ENCODE measurements at places on chromosomes 1 and 21.

DNA sequence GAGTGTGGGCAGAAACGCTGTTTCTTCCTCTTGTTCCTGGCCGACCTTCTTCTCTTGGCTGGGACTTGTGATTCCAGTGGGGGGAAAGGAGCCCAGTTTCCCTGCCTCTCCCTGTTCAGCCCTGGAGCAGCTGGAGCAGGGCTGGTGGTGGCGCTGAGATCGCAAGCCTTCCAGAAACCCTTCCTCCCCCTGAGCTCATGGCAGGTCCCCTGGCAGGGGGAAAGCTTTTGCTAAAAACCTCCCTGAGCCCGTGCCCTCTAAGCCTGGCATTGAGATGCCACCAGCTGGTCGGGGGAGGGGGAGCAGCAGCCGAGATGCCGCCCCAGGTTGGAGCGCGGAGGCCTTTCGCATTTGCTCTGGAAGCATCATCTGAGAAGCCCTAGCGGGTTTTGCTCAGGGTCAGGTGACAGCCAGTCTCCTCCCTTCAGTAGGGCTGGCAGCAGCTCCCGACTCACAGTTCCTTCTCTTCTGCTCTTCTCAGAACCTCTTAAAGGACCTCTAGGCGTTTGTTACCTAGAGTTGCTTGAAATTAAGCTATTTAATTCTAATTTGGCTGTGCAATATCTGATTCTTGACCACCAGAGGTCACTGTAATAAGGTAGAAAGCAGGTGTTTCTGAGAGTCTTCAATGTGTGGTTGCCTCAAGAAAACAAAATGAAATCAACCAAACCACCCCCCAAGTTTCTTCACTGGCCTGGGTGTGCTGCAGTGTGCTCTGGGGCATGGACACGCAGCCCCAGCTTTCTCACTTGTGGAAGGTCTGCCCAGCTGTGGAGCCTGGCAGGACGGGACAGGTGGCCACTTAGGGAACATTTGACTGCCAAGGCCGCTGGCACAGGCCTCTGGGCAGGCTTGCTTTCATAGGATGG is 257.3 kb downstream of the CAMTA1 start:
- peak; percentile 36 for DNase-seq

DNA sequence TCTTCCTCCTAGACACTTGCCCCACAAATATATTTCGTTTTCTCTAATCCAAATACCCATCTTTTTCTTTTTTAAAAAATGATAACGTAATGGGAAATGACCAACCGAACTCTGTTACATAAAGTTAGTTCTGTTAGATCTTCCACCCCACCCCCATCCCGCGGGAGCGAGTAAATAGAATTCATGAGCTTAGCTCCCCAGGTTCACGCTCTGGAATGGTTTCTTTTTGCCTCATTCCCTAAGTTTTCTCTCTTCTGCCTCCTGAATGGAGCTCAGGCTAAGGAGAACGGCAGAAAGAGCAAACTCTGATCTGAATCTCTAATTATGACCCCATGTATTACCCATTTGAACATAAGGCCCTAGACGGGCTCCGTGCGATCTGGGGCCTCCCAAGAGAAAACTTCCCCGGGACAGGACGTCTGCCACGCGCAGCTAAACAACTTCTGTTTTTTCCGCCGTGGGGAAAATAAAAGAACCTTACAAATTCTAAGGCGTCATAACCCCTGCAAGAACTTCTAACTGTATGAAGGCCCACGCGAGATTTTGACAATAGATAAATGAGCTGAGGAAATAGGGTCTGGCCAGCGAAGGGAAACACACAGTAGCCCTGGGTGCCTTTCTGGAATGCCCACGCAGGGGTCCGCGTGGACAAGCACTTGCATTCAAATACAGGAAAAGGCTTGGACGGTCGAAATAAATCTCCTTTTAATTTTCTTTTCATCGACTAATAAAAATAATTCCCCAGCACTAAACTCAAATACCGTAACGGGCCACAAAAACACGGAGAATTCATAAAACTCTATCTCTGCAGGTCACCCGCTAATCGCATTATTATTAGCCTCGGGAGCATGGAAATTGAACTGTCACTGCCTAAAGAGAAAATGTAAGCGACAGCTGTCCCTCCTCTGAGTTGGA is 2.2 kb downstream of the TBX15 start:
- DNase-seq, result no peak

- DNase-seq, result no peak
Observed at GRCh38 chr1:65036570-65037051, 70.3 kb upstream of the JAK1 start.

DNA sequence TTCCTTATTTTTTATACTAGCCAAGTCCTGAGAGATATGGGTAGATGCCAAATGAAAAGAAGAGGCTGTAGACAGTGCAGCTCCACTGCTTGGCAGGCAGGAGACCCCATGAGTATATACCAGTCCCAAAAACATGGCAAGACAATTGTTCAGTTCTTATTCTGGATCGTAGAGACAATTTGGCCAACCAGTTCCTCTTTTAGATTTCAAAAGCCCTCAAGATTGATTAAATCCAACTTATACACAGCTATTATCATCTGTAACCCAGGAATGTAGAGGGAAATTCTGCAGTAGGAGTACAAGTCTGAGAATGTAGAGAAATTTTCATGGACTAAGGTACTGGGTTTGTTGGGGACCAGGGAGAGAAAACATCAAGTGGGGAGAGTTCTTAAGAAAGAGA is 50.3 kb downstream of the ATP6V1G3 start:
- DNase-seq, result no peak

DNA sequence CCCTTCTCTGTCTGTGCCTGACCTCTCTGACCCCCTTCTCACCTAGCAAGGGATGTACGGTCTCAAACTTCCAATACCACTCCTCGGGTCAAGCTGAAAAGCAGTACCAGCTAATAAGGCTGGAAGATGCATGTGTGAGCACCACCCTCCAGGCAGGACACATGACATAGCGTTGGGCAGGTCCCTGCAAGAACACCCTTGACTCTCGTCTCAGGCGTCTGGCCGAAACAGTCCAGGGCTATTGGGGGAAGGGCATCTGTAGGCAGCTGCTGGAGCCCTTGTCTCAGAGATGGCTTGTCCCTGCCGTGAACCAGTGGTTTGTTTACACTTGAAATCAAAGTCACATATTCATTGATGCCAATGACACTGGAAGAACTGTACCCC is 56.5 kb downstream of the CD46 start:
- no peak for DNase-seq

GRCh38 chr1:192951691-192952460 is 107.3 kb downstream of the UCHL5 start:
- no peak for DNase-seq

- DNase-seq, result no peak
Observed at GRCh38 chr1:2881556-2881955, 80.1 kb upstream of the TTC34 start.

GRCh38 chr1:181525104-181525721 is 41.9 kb downstream of the CACNA1E start:
- no peak for DNase-seq

DNA sequence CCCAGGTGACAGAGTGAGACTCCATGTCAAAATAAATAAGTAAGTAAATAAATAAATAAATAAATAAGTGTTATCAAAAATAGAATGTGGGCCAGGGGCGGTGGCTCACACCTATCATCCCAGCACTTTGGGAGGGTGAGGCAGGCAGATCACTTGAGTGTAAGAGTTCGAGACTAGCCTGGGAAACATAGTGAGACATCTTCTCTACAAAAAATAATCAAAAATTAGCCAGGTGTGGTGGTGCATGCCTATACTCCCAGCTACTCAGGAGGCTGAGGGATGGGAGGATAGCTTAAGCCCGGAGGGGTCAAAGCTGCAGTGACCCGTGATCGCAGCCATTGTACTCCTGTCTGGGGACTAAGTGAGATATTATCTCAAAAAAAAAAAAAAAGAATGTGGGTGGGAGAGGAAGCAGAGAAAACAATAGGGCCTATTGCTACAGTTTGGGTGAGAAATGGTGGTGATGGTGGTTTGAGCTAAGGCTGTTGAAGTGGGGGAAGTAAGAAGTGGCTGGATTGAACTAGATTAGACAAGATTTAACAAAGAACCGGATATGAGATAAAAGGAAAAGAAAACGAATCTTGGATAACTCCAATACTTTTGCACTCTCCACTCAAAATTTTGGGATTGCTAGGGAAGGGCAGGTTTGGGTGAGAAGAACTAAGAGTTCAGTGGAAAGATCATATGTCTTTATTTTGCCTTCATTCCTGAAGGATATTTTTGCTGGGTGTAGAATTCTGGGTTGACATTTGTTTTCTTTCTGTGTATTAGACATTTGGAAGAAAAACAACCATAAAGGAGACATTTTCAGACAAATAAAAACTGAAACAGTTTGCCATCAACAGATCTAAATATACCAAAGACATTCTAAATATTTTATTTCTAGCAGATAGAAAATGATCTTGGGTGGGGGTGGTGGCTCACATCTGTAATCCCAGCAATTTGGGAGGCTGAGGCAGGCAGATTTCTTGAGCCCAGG is 57.1 kb upstream of the SPOCD1 start:
- DNase-seq, result no peak

GRCh38 chr1:234276151-234276788 is 97.0 kb upstream of the COA6 start:
- no peak for DNase-seq

GRCh38 chr1:204443871-204444581 is 32.4 kb upstream of the PPP1R15B start:
- no peak for DNase-seq

- DNase-seq, result no peak
Observed at GRCh38 chr21:43864962-43865539, at the start of gene AGPAT3. Gene AGPAT3, plus strand, starts transcription at chr21:43865223. Its CDS starts 94,459 bp downstream, at chr21:43959682.

GRCh38 chr1:64047549-64047996 is 155.8 kb upstream of the UBE2U start:
- no peak for DNase-seq

GRCh38 chr21:15003463-15004135 is 61.2 kb downstream of the NRIP1 start:
- no peak for DNase-seq

GRCh38 chr1:234322097-234322496 is 51.2 kb upstream of the COA6 start:
- DNase-seq, result no peak

- DNase-seq, result no peak
Observed at GRCh38 chr1:237961754-237962153, 71.0 kb upstream of the ZP4 start.

- DNase-seq, result no peak
Observed at GRCh38 chr1:207969528-207969927, 58.6 kb upstream of the CD34 start.

DNA sequence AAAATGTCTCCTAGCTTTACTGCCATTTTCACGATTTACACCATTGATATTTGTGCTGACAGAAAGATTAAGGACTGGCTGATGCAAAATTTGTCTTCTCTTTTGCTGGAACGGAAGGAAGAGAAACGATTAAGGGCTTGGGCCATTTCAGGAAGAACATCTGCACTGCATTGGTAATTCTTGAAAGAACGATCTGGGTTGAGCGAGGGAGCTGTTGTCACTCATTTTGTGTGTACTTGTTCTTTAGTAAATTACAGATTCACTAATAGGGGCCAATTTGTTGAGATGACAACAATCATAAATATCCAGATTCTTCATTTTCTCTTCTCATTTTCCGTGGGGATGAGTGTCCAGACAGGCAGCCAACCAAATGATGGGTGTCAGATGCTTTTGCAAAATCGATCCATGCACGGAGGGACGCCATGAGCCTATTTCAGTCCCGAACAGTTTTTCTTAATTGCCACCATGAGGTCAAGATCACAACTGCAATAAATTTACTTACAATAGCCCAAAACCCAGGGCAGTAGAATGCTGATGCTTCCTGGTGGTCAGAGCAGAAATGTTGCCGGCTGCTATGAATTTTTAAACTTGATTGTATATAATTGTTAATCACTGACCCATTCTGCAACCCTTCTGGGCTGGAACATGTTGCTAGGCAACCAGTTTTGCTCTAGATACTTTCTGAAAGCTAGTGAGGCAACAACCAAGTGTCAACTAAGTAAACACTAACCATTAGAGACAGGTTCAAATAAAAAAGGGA is 132.4 kb upstream of the TIAM1 start:
- no peak for DNase-seq

GRCh38 chr1:199101139-199101538 is 462.3 kb downstream of the PTPRC start:
- DNase-seq, result no peak

GRCh38 chr1:214525535-214526019 is 25.8 kb downstream of the PTPN14 start:
- no peak for DNase-seq

DNA sequence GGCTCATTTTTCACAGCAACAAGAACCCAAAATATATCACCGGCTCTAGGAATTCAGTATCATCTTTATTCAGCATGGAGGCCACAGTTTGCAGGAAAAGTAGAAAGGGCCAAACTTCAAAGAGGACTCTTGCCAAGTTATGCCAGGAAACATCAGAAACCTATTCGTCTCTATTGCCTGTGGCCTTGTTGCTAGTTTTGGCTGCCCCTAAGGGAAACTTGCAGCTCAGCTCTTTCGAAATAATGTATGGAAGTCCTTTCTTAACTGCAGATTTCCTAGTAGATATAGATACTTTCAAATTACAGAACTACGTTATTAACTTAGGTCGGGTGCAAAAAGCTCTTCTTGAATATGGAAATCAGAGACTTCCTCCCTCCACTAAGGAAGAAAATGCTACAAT is 4.2 kb upstream of the NENF start:
- no peak for DNase-seq

DNA sequence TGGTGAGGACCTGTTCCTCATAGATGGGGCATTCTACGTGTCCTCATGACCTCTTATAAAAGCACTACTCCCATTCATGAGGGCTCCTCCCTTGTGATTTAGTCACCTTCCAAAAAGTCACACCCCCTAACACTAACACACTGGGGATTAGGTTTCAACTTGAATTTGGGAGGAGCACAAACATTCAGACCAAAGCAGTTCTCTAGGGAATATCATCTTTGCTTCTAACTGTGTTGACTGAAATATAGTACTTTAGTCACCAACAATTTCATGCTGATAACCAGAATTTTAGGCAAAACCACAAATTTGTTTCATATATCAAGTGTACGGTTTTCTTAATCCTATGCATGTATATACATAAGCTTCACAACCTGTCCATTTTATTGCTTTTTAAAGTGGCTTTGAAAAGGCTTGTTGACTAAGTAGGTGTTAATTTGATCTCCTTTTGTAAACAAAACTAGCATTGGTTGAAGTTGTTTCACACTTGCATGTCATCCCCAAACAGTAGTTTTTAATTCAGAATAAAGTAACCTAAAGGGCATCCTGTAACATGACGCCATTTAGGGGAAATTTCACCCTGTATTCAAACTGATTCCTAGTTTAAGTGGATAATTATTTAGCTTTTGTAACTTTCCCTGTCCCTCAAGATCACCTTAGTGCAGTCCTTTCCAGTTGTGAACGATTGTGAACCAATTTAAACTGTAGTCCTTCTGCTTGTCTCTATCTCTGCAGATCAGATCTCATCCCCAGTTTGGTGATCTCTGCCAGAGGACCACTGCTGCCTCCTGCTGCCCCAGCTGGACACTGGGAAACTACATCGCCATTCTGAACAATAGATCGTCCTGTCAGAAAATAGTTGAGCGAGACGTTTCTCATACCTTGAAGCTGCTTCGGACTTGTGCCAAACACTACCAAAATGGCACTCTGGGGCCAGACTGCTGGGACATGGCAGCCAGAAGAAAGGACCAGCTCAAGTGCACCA is 141.1 kb downstream of the TLR5 start:
- DNase-seq, result no peak

Measured in substantia nigra (tissue), 51 donors.